NAMALWA (cell line): ENCODE measurements at places on chromosomes 4 and X.
A peak's percentile ranks its signal among the peaks of the same experiment; 100 is the strongest.

DNA sequence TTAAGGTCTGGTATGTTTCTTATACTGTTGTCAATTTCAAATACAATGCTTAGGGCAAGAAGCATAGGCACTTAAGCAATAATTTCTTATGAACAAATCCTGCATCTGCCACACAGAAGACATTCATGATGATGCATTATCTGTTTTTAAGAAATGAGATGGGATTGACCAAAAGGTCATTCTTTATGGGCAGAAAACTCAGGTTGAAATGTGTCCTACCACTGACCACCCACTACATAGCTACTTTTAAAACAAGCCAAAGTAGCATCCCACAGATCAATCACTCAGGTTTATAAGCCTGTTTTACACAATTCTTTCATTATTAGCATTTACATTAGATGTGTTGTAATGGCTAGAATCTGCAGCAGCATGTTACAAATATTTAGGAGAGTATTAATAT lies 617.8 kb downstream of the PCDH7 start:
- DNase-seq: no peak

GRCh38 chr4:4249866-4250265 lies 1.8 kb upstream of the TMEM128 start:
- no peak for DNase-seq

DNA sequence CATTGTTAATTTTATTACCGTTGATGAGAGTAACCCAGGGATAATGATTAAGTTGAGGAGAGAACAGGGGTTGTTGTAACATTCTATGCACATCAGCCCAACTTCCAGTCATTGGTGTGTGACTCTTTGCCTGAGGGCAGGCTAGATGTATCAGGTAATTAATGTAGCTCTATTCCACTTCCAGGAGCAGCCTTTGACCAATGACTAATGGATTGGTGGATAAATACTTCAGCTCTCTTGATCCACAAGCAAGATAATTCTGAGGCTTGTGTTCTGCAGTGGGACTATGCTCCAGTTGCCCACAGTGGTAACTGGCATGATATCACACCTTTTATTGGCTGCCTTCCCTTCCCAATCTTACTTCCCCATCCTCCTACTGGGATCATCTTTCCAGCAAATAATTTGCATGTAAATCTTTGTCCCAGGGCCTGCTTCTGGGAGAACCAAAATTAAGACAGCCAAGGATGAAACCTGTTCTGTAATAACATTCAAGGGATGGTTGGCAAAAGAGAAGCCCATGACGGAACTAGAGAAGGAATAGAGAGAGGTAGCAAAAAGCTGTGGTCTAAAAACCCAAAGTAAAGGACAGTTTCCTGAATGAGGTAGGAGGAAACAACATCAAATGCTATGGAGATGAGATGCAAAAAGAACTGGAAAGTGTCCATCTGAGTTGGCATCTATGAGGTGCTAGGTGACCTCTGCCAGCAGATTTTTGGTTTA lies 241.4 kb upstream of the RPS6KA3 start:
- DNase-seq: no peak

DNA sequence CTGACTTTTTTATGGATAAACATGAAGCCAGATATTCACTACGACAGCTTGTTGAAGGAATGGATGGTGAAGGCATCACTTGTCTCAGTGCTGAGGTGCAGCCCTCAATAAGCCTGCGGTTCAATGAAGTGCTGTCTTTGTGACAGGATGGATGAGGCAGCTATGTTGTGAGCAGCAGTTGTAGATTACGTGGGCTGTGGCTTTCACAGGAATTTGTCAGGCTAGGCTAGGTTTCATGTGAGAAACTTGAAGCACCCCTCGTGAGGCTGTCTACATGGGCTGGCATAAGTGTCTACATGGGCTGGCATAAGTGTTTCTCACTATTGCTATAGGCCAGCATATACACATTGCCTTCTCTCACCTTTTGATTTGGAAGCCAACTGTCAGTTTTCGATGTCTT lies 1050.0 kb downstream of the ADGRL3 start:
- no peak for DNase-seq

DNA sequence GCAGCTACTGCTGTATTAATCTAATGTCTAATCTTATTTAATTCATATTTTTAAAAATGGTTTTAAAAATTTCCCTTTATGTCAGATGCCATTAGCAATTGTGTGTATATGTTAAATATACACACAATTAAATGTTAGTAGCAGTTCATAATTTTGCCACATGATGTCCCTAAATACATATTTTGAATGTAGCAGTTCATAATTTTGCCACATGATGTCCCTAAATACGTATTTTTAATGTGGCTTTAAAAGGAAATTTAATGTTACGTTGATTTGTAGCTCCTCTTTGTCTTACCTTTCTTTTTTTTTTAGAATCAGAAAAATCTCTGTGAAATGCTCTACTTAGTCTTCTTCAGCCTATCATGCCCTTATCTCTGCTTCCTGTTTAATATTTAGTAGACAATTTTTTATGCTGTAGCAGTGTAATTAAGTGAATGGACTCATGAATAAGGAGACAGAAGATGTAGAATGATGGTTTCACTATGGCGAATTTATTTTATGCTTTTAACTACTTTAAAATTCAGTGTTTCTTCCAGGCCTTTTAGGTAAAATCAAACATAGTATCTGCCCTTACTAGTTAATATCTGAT lies 26.1 kb downstream of the RBM46 start:
- DNase-seq: peak; percentile 68

DNA sequence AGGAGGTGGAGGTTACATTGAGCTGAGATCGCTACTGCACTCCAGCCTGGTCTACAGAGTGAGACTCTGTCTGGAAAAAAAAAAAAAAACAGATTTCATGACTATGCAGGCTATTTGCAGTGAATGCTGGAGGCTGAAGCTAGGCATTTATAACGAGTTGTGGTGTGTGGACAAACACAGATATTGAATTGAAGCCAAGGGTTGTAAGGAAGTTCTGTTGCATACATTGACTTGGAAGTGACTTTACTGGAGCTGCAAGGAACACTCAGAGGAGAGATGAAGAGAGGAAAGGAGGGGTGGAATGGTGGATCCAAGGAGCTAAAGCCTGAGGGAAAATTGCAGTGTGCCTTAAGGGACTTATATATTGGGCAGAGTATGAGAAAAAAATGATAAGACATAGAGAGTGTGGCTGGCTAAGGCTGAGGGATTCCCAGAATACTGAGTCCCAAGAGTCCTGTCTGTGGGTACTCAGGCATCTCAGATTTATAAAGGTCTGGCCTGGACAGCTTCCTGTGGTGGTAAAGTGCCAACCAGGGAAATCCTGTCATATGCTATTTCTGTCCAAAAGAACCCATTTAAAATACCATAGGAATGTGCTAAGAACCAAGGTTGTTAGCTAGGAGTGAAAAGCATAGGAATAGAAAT lies 87.8 kb upstream of the GUCY1A1 start:
- DNase-seq: no peak

DNA sequence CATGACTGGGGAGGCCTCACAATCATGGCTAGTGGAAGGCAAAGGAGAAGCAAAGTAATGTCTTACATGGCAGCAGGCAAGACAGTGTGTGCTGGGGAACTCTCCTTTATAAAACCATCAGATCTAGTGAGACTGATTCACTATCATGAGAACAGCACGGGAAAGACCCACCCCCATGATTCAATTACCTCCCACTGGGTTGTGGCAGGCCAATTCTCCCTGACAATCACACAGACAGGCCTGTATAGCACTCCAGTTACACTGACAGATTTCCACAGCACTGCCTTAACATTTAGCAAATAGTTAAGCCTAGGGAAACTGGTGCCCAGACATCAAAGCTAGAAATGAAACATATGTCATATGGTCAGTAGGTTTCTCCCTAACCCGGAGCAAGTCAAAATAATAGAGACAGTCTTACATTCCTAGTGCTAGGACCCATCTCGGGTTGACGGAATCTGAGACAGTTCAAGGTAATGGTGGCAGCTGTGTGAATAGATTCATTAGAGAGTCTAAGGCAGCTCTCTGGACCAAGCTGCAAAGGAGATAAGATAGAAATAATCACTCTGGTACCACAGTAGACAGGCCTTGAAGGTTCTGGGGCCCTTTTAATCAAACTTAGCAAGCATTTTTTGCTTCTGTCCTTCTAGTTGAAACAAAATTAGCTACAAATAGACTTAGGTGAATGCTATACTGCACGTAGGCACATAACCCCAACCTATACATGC lies 9.4 kb upstream of the HERC5 start:
- DNase-seq: no peak

DNA sequence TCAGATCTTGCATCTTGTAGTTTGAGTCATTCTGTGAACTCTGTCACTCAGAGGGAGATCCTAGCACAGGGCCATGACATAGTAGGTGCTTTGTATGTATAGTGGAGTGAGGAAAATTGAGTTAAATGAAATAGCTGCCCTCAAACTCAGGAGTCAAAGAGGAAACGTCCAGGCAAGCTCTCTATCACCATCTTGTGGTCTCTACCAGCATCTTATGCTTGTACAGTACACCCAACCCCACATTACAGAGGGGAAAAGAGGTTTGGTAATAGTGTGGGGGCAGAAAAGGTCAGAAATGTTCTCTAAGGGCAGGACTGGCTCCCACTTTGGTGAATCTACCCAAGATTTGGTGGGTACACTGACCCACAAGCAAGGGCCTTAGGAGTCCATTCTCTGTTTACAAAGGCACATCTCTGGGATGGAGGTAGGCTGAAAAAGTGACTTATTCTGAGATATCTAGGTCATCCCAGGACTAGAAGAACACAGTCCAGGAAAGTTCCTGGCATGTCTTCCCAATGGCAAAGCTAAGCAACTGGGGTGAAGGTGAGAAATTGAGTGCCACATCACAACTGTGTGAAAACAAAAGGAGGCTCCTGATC lies 131.8 kb downstream of the OR13H1 start:
- peak; percentile 38 for DNase-seq

DNA sequence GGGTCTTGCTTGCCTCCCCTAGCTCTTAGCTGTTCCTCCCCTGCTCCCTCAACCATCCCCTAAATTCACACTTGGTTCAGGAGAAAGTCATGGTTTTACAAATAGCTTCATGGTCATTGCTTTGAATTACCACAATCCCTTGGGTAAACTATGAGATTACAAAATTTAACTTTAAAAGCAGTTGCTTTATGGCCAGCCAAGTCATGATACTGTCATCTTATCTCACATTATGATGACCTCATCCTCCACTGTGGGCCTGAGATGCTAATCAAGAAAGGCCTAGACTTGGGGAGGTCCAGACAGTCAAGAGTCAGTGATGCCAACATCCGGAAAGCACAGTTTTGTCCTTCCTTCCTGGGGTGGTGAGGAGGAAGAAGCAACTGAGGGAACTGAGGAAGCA lies 10.5 kb upstream of the FGF16 start:
- no peak for DNase-seq

DNA sequence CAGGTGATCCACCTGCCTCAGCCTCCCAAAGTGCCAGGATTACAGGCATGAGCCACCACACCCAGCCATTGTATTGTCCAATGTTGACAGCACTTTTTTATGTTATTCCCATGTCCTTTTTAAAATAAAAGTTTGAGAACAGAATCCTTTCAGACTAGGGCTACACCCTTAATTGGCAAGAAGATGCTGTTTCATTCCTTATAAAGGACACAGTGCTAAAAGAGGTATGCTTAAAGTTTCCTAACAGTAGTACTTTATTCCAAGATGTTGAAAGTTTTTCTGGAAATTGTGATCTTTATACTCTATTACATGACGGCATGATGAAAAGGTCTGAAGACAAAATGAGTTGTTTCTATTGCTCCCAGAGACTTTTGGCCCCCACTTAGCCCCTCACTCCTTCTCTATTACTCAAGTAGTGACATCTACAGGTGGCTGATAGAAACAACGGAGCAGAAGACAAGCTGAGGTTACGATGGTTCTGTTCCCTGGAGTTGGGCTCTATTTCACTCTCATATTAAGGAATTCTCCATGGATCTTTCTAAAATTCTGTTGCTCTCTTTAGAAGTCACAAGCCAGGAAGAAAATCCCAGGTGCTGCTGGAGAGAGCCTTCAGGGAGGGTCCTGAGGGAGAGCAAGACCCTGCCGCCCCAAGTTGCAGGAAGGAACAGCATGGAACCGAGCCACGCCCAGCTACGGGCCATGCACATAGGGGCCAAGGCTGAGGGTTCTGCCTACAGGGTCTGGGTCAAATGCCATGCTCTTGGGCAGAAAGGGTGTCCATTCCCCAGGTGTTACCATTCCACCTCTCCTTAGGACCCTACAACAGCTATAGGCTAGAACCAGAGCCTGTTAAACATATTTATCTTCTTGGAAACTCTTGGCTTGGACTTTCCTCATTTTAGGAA lies 22.8 kb downstream of the RPL9 start:
- peak; percentile 43 for DNase-seq

DNA sequence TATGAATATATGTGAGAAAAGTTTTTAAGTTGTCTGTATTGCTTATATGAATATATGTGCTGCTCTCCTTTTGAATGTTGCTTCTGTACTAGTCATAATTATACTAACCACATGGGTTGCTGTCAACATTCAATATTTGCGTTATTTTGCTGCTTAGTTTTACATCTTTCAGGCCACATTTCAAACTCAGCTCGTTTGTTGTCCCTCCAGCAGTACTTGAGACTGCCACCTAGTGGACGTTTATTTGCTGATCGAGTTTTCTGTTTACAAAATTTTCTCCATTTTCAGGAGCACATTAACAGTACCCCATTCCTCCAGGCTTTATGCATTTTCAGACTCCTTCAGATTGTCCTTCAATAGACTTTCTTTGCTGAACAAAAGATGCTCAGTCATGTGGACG lies 75.8 kb downstream of the NUDT11 start:
- peak; percentile 73 for DNase-seq

- no peak for DNase-seq
Measured at GRCh38 chr4:185358514-185358913, 37.2 kb downstream of the LRP2BP start.

DNA sequence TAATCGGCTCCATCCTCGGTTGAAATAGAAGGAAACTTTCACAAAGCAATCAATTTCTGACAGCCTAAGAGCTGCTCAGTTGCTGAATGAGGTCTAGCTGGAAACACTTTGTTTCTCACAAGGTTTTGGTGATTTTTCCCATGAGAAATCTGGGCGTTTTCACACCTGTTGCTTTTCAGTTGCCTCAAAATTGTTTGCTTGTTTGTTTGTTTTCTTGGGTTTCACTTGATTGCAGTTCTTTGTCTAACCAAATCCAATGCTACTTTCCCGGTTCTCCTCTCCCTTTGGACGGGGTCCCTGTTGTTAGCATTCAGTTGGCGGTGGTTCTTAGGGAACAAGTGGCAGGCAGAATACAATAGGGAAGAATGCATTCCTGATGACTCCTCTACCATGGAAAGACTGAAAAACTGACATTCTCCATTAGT lies 135.5 kb downstream of the PALLD start:
- DNase-seq: no peak

DNA sequence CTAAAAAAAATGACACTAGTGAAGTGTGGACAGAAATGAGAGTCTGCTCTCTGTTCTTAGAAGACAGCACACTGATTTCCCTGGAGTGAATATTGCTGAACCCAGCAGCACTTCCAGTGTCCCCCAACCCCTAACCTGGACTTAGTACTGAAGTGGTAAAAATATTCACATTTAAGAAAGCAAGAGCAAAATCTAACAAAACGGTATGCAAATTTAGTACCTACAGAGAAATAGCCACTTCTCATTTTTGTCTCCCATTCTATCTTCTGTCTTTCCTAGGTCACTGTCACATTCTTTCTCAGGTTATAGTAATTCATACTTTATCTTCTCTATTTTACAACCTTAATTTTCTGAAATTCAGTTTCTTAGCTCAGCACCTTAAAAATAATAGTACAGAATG lies 274.7 kb downstream of the CFAP299 start:
- peak; percentile 54 for DNase-seq
